ENCODE measurements at places on chromosomes 4 and X. TPM values are rescaled to one million over a fixed set of nuclear protein-coding genes. Genes with fewer than 3 reads are reported as not detected.

The GAGE13 gene
- not detected for total RNA-seq

The GAGE1 gene
- not detected for total RNA-seq

The MAGEB6B gene
- total RNA-seq = not detected

The DCAF4L1 gene
- not detected for total RNA-seq

The RENBP gene
- not detected for total RNA-seq

The BEND2 gene
- not detected for total RNA-seq

The TMPRSS11D gene
- not detected for total RNA-seq

The LDOC1 gene
- total RNA-seq = 5.9 TPM

The BEX1 gene
- not detected for total RNA-seq

The FOXR2 gene
- not detected for total RNA-seq

The PAGE3 gene
- not detected for total RNA-seq

The MAGED4 gene
- total RNA-seq = 35.2 TPM

The TCEAL7 gene
- not detected for total RNA-seq

The ITGB1BP2 gene
- total RNA-seq = 0.74 TPM

The AFF2 gene
- 0.13 TPM for total RNA-seq

The DAPP1 gene
- total RNA-seq = not detected

The FAM133A gene
- 0.03 TPM for total RNA-seq

The LNX1 gene
- total RNA-seq = not detected

The TCEANC gene
- 2.7 TPM for total RNA-seq

The GASK1B gene
- total RNA-seq = 1.3 TPM

All from SJSA1 (cell line).